AG10803 (cell line): ENCODE measurements at places on chromosomes 2 and 18.
A peak's percentile ranks its signal among the peaks of the same experiment; 100 is the strongest.

DNA sequence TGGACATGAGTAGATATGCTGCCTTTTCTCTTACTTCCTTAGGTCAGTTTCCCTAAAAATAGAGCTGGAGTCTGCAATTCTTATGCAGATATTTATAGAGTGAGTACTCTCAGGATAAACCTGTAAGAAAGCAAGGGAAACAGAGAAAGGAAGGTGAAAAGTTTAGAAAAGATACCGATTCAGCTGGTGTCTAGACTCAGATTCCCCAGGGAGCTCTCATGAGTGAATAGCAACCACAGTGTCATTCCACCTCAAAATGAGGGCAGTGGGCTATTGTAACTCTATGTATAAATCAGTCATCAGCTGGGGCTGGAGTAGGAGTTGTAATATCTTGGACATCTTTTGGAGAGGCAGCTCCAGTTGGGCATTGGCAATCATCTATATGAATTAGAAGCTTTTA, 1485.1 kb upstream of the TMEFF2 start:
- DNase-seq, result no peak

DNA sequence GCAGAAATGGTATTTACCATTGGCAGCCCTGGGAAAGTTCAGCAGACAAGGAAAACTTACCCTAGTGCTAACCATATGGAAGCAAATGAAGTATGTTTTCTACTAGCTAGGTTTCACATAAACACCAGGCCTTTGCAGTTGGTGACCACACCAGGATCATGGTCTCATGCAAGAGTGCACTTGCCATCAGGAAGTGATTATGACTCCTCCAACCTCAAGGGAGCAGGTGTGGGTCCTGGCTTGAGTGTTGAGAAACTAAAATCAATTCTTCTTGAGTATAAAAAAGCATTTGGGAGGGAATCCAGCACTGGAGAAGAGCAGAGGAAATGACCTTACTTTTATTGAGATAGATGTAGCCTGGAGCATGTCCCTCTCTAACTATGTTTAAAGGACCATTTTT, 56.8 kb upstream of the SPAG16 start:
- peak; percentile 50 for DNase-seq

DNA sequence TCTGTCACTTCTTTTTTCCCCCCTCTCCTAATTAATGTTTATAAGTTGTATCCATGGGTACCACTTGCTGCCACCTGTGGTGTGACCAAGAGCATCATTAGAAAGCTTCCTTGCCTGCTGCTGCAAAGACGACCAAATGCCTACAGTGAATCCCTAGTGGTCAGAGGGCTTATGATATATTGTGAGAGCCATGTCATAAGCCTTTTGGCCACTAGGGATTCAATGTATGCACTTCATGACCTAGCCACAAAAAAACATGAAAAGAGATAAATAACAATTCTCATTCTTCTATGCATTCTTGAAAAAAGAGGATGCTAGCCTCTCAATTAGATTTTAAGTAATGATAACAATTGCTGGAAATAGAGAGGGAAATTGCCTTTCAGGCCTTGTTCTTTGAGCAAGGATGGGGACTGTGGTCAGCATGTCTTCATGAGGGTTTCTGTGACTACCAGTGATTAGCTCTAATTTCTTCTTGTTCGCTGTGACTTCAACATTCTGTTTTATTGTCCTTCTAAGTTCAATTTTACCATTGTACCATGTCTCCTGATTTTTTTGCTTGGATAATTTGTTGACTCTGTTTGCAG, 435.3 kb downstream of the TGIF1 start:
- no peak for DNase-seq

- DNase-seq, result no peak
These were observed 237.6 kb upstream of the STON1 start for GRCh38 chr2:48292393-48292792.

- peak; percentile 65 for DNase-seq
These were observed 300.4 kb downstream of the KCNS3 start for GRCh38 chr2:18178736-18179349.

DNA sequence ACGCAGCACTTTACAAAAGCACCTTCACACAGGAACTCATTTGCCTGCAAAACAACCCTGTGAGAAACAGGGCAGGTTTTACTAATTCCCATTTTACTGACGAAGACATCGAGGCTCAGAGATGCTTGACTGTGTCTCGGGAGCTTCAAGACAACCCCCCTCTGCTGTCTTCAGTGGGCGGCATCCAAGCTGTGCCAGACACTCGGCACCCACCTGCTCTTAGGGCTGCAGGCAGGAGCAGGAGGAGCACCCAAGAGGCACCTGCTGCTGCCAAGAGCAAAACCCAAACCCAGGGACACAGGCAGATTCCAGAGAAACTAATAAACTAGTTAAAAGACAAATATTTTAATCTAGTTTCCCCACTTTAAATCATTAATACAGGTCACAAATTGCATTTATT, 67.9 kb downstream of the PPP4R1 start:
- no peak for DNase-seq

DNA sequence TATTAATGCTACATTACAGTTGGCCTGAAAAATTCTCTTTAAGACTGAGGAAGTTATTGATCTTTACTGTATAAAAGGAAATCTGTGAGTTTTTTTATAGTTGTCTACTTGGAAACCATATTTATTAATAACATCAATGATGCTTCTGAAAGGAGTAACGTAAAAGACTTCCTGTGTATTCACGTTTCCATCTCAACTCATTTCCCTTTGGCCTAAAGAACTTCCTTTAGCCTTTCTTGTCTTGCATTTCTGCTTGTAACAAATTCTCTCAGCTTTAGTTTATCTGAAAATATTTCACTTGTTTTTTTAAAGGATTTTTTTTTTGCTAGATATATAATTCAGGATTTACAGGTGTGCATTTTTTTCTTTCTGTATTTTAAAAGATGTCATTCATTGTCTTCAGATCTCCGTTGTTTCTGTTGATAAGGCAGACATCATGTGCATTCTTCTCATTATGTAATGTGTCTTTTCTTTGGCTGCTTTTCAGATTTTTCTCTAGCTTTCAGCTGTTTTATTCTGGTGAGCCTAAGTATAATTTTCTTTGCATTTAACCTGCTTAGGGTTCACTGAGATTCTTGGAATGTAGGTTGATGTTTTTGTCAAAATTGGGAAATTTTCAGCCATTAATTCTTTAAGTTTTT, 159.0 kb upstream of the DAPL1 start:
- no peak for DNase-seq

GRCh38 chr2:120533625-120534024, 187.7 kb downstream of the INHBB start:
- no peak for DNase-seq

GRCh38 chr2:211941216-211941747, 597.3 kb downstream of the ERBB4 start:
- no peak for DNase-seq
